ENCODE measurements at places on chromosomes 3 and 15.

DNA sequence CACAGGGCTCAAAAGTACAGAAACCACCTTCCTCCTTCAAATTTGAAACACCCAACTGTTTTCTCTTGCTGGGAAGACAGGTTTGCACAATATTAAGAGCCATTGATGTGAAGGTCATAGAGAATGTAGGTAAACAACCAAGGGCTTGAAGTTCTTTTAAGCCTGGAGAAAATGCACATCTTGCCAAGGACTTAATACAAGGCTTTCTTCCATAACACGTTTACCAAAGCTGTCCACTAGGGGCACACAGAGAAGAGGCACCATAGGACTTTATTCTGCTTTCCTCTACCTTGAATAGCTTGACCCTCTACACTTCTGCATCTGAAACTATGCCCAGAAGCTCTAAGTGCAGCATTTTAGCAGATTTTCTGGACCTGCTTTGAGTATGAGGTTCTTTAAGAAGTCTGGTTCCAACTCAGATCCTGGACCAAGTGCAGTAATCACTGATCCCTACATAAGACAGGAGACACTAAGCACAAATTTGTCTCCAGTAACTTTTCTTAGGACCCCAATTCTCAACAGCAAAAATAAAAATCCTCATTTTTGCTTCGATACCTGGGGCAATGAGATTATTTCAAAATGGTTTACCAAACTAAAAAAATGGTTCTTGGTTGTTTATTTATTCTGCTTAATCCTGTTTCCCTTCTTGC lies 138.0 kb downstream of the FBN1 start:
- DNase-seq, result peak; percentile 39

DNA sequence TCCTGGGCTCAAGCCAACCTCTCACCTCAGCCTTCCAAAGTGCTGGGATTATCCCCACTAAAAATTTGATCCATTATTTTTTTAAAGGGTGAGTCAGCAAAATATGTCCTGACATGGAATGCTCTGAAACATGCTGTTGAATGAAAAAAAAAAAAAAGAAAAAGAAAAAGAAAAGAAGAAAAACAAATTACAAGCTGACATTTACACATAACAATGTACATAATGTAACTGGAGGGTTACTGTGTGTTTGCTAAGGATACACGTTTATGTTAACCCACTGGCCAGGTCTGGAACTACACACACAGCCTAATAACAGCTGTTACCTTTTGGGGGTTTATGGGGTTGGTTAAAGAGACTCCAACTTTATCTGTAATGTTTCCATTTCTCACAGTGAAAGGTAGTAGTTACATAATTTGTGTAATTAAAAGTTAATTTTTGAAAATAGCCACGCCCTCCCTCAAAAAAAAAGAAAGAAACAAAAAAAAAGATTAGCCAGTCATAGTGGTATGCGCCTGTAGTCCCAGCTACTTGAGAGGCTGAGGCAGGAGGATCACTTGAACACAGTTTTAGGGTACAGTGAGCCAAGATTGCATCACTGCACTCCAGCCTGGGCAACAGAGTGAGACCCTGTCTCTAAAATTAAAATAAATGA lies 3.1 kb upstream of the MESP2 start:
- no peak for DNase-seq

DNA sequence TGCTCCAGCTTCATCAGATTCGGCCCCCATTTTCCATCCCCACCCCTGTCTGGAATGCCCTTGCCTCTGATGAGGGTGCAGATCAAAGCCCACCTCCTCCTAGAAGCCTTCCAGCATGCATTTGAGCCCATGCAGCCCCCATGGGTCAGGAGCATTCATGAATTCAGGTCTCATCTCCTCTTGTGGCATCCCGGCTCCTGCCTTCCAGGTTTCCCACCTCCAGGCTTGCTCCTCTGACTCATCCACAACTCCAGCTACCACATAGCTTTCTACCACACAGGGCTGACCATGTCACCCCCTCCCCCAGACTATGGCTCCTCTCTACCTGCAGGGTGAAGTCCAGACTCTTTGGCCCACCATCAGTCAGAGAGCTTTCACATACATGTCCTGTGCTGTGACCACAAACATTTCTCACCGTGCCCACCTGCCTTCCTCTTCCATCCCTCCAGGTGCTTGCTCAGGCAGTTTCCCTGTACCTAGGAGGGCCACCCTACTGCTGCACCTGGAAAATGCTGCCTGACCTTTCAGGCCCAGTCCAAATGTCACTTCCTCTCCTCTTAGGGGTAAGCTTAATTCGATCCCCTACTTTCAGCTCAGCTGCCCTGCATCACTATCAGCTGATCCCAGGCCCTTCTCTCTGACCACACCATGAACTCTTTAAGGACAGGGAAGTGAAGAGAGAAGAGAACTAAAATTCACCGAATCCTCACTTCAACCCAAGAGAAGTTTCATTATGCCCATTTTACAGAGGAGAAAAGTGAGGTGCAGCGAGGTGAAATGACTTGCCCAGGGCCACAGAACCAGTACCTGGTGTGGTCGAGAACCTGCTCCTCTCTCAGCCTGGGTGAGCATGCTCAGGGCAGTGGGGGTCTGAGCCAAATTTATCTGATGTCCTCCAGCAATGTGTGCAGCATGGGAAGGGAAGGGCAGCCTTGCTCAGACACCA lies 13.7 kb upstream of the FGD5 start:
- DNase-seq, result no peak

GRCh38 chr3:71421820-71422566 lies 161.5 kb downstream of the FOXP1 start:
- no peak for DNase-seq

DNA sequence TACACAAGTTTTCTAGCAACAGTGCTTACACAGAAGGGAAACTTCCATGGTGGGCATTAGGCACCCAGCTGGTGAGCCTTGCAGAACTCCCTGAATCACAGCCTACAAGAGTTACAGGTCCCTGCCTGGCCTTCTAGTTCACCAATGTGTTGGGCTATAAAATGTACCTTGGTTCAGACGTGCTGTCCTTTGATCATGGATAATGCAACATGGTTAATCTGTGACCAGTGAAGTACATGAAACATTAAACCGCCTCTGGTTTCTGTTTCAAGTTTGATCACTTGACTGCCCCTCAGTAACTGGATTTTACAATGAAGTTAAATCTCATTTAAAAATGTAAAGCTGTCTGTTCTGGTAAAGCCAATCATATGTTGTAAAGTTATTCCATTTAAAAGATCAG lies 51.8 kb downstream of the FMN1 start:
- DNase-seq, result no peak

DNA sequence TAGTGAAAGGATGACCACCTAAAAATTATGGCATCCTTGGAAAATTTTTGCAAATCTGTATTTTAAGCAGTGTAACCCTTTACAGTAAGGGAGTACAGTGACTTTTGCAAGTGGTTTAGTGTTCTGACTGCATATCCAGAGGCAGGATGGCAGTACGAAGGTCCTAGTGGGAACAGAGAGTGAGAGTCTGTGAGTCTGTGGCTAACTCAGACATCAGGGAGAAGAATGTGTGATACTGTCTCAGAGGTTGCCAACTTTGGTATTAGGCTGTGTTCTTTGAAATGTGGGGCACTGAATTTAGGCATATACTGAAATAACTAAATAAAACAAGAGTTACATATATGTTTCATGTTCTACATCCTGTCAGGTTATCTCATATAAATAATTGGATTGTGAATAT lies 25.7 kb downstream of the PRKCI start:
- DNase-seq, result no peak

GRCh38 chr3:148648685-148649352 lies 48.9 kb upstream of the AGTR1 start:
- DNase-seq, result peak; percentile 50

GRCh38 chr3:106263011-106263410 lies 394.2 kb upstream of the CBLB start:
- DNase-seq, result no peak

GRCh38 chr3:143849854-143850549 lies 1.7 kb upstream of the SLC9A9 start:
- DNase-seq, result peak; percentile 68

DNA sequence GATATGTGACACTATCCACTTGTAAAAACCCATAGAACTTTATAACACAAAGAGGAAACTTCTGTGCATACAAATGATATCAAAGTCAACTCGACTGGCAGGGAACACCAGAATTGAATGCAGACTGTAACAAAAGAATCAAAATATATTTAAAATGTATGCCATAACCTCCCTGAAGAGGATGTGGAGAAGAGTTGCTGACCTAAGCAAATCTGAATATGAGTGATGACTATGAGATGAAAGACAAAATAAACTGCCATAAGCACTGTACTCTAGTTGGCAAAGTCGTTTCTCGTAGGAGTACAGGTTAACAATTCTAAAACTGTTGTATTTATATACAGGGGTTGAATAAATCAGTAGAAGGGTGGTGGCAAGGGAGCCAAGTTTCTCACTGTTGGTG lies 482.1 kb downstream of the OCA2 start:
- DNase-seq, result no peak

- peak; percentile 28 for DNase-seq
Measured at GRCh38 chr3:94909726-94910125, 846.9 kb downstream of the NSUN3 start.

DNA sequence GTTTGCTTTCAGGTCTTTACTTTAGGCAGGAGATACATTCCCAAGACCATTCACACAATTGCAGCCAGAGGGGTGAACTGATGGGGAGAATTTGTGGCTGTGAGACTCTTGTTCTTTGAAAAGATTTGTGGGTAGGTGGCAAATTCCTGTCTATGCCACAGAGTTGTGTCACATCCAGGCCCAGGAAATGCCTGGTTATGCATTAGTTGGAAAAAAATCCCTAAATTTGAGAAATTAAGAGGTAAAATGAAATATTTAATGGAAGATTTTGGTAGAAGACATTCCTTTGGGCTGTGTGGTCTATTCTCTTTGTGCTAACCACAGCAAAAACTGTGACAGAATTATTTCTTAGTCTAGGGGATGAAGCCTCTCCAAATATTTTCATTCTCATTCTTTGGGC lies 28.8 kb downstream of the SAMMSON start:
- DNase-seq, result no peak

DNA sequence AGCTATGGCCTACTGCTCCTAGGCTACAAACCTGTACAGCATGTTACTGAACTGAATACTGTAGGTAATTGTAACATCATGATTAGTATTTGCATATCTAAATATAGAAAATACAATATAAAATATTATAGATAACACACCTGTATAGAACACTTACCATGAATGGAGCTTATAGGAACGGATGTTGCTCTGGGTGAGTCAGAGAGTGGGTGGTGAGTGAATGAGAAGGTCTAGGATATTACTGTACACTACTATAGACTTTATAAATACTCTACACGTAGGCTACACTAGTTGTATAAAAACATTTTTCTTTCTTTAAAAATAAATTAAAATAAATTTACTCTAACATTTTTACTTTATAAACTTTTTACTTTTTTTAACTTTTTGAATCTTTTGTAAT lies 224.0 kb upstream of the CBLB start:
- DNase-seq, result no peak

DNA sequence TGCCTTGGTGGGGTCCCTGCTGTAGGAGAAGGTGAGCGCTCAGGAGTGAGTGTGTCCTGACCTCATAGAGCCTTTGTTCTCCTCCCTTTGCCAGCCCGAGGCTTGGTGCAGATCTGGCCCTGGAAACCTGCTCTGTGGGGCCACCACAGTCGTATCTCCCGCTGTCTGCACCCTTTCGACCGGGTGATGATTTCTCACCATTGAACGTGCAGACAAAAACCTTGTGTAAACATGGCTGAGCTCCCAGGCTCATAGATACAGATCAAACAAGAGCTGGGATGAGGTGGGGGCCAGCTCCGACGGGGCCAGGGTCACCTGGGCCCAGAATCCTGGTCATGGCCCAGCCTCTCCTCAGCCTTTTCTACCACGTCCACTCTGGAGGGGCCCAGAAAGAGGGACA lies 34.6 kb upstream of the ESYT3 start:
- DNase-seq, result no peak

- no peak for DNase-seq
Measured at GRCh38 chr15:65426216-65426853, 3.6 kb upstream of the IGDCC4 start.

DNA sequence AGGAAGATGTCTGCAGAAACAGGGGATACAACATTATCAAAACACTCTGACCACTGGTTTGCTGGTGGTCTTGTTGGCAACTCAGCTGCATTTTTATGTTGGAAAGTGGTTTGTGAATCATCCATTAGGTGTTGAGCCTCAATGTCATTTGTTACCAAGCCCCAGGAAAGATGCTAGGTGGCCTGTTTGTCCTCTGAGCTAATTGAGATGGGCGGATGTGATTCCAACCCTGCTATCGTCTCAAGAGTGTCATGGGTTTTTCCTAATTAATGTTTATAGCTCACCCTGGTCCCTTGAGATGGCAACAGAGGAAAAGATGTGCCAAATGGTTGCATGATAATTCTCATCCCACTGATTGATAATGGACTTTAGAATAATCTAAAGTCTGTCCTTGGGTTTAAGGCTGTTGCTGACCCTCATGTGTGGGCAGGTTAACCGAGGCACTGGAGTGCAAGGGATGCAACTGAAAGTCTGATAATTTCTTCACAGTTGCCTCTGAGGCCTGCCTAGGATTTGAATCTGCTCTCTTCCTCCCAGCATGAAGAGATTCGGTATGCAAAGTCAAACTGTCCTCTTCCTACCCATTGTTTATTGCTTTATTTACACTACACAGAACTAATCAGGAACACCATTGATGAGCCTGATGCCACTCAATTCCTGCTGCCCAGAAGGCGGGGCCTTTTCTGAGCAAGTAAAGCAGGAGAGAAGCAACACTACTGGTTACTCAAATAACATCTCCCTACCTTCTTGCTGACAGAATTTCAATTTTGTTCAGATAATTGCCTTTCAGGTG lies 166.2 kb upstream of the TBC1D5 start:
- DNase-seq, result no peak

DNA sequence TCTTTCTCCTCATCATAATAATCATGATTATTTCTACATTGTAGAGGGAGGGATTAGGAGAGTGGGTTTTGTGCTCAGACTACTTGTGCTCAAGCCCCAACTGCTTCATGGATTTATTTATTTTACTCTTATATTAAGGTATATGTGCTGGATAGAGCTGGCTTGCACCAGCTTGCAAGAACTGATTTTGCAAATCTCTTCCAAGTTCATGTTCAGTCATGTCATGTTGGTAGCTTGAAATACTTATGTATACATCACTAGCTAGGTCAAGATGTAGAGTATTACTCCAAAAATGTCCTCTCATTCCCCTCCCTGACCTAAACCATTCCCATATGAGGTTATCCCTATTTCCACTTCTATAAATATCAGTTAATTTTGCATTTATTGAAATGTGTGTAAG lies 293.9 kb upstream of the RBMS3 start:
- no peak for DNase-seq

DNA sequence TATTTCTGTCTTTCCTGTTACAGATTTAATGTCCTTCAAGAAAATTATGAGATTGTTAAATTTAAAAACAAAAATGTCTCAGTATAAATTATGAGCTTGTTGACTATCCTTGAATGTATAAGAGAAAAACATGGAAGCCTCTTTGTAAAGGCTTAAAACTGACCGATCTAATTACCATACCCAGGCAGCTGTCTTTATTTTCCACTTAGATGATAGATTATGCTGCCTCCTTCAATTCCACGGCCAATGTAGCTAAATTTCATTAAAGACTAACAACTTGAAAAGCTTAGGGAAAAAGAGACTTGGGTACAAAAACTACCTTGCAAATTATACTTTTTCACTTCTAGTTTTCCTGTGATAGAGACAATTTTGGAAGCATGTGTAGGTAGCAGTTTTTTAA lies 88.3 kb downstream of the ATP10A start:
- no peak for DNase-seq
